AG09319 (cell line): ENCODE measurements at places on chromosomes 6 and 20.

DNA sequence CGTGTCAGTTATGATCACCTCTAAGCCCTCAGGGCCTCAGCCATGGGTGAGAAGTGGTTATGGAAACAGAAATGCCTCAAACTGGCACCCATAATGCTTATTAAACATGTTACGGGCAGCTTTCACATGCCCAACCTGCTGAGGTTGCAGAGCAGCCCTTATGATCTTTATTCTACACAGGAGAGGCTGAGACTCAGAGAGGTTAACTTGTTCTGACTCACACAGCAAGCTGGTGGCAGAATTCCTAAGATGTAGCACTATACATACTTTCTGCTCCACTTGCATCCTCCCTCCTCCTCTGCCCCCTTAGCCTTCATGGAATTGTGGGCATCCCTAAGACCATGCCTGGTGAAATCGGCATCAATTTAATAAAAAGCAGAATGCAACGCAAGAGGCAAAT is 34.7 kb upstream of the IGF2R start:
- no peak for DNase-seq

GRCh38 chr20:53575481-53576194 is 18.0 kb downstream of the ZNF217 start:
- no peak for DNase-seq

DNA sequence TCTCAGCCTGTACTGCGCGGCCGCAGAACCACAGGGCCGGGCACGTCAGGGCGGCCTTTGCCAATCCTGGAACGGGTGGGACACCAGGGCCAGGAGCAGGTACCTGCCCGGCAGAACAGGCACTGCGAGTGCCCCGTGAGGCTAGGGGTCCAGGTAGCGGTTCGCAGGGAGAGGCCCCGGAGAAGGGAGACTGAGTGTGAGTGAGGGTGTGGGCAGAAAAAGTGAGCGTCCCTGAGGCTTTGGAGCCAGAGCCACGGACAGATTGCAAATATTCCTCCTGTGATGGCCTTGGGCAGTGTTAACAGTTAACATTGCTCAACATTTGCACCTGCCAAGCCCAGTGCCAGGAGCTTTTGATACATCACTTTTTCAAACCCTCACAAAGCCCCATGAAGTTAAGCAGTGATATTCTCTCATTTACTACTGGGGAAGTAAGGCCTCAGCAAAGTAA is 491 bp downstream of the GNMT start:
- no peak for DNase-seq

DNA sequence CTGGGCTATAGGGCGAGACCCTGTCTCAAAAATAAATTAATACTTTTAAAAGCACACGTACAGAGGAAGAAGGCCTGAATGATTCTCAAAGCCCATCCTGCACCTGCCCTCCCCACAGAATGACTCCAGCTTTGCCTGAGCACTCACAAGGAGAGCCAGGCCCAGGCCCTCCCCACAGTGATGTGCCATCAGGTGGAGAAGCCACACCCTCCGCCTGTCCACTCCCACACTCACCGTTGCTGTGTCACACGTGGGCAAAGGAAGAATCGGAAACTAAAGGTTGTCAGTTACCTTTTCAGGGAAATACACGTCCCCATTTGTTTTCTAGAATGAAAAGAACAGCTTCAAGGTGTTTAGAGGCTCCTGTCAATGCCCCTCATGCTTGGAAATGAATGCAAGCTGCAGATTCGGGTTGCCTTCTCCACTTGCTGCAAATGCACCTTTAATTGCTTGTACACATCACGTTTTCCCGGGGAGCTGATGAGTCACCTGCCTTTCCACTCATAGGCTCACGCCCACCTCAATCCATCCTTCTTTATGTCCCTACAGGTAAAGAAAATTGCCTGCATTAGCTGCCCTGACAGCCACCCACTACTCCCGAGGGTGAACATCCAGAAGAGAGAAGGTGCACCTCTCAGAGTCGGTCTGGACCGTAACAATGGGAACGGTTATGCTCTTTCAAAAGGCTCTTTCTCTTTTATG is 45.5 kb upstream of the AFDN start:
- no peak for DNase-seq

DNA sequence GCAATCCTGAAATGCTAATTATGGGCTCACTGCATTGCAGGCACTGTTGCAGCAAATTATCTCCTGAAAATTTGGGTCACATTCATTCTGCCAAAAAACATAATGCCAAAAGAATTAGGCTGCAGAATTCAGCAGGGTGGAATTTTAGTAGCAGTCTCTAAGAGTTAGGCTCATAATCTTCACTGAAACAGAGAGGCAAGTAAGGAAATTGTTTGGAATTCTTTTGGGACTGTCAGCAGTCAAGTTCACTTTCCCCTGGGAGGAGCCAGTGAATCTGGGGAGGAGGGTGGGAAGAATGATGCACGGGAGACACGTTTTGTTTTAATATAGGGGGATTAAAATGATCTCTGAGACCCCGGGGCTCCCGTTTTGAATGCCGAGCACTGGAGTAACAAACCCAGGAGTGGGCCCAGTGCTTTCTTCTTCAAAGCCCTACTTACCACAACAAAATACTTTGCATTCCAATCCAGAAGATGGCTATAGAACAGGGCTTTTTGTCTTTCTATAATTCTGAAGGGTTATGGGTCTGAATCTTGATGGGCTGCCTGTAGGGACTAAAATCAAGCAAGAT is 44.7 kb downstream of the SOBP start:
- DNase-seq, result no peak

DNA sequence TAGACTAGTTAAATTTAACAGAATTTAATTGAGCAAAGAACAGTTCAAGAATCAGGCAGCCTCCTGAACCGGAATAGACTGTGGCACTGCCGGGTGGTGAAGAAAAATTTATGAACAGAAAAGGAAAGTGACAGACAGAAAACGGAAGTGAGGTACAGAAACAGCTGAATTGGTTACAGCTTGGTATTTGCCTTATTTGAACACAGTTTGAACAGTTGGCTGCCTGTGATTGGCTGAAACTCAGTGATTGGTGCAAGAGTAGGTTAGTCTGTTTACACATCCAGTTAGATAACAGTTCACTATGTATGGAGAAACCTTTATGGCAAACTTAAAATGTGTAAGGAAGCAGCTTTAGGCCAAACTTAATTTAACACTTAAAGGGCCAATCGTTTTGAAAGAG is 116.0 kb upstream of the CITED2 start:
- no peak for DNase-seq

GRCh38 chr6:117477988-117478852 is 4.3 kb upstream of the DCBLD1 start:
- no peak for DNase-seq

GRCh38 chr6:63806573-63806913 is 170.9 kb downstream of the PHF3 start:
- no peak for DNase-seq

- no peak for DNase-seq
These were observed 144.1 kb downstream of the MRPL14 start for GRCh38 chr6:43983191-43983590.

GRCh38 chr20:23315099-23315498 is 35.5 kb upstream of the NXT1 start:
- DNase-seq, result no peak

DNA sequence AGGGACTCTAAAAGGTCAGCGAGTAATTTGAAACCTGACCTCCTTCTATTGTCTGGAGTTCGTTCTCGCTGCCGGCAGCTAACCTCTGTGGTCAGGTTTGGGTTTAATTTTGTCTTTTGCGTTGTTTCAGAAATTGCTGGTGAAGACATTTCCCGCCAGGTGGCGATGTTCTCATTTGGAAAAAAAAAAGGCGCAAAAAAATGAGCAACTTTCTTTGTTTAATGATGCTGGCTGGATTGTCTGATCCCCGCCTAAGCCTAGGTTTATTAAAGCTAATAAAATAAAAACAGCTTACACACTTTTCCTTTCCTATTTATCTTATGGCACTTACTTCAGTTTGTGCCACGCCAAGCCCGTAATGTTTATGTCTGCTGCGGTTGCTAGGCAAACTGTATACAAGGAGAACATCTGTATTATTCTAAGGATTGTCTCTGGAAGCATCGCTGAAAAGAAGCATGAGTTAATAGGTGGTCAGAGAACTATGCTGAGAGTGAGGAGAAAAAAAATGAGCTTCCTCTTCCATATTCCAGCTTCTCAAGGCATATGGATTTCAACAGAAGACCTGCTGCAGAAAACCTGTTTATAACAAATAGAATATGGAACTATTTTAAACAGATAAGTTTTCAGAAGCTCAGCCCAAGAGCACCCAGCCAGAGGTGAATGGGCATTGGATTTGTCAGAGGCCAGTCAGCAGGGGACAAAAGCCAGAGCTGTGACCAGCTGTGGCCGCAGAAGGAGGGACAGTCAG is 205.7 kb downstream of the DOK5 start:
- DNase-seq, result no peak

- no peak for DNase-seq
These were observed 43.8 kb downstream of the BMP6 start for GRCh38 chr6:7769702-7770101.

- no peak for DNase-seq
These were observed 81.2 kb downstream of the EZR start for GRCh38 chr6:158737710-158738615.

DNA sequence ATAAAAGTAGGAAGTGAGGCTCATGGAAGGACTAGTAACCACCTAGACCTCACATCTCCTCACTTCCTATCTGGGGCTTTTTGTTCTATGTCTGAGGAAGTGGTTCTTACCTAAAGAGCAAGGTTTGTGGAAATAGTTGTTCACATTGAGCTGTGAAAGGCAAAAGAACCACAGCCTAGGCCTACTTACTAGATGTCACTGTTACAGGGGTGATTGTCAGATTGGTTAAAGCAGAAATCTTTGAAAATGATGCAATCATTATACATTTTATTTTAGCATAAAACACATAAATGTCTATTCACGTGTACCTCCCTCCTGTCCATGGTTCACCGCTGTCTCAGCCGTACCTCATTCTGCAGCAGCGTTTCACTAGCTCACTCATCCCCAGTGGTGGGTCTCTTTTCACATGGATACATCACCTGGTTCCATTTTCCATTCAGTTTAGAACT is 268.8 kb downstream of the TMEM242 start:
- no peak for DNase-seq

DNA sequence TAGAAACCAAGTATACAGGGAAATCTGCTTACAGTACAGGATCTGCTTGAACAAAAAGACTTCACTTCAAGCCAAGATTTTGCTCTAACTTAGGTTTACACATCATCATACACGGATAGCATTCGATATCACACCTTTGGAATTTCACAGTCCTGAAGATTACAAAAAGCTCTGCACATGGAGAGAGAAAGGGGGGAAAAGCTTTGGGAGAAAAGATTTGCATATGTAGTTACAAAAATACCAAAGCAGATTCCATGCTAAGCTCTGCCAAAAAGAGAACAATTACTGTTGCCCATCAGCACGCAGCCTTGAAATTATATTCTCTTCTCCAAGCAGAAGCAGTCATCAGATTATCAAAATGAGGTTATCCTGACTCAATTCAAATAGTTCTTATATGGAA is 62.0 kb downstream of the HIVEP2 start:
- DNase-seq, result no peak

- DNase-seq, result no peak
These were observed 11.0 kb downstream of the ROS1 start for GRCh38 chr6:117414770-117415169.

GRCh38 chr6:18371656-18372055 is 15.5 kb upstream of the RNF144B start:
- DNase-seq, result no peak

GRCh38 chr20:62726276-62726675 is 17.6 kb downstream of the NTSR1 start:
- no peak for DNase-seq

- DNase-seq, result no peak
These were observed 829 bp upstream of the NOTCH4 start for GRCh38 chr6:32224696-32225095.

DNA sequence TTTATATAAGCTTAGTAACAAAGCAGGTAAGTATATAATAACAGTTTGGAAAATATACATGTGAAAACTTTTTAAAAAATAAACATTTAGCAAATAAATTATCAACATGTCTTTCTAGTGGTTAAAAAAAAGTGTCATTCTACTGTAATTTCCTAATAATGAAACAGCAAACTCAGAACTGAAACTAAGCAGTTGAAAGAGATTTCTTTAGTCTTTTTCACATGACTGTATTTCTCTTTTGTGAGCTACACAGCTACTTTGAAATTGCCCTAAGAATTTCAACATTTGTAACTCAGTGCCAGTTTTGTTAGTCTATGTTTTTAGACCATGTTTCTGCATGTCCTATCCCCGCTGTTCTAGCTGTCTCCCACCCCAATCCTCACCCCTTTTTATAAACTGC is 28.4 kb upstream of the SDHAF4 start:
- DNase-seq, result no peak

- no peak for DNase-seq
These were observed 165.4 kb upstream of the GMDS start for GRCh38 chr6:2410656-2411380.

- DNase-seq, result no peak
These were observed 144.6 kb downstream of the UST start for GRCh38 chr6:148891405-148891783.

DNA sequence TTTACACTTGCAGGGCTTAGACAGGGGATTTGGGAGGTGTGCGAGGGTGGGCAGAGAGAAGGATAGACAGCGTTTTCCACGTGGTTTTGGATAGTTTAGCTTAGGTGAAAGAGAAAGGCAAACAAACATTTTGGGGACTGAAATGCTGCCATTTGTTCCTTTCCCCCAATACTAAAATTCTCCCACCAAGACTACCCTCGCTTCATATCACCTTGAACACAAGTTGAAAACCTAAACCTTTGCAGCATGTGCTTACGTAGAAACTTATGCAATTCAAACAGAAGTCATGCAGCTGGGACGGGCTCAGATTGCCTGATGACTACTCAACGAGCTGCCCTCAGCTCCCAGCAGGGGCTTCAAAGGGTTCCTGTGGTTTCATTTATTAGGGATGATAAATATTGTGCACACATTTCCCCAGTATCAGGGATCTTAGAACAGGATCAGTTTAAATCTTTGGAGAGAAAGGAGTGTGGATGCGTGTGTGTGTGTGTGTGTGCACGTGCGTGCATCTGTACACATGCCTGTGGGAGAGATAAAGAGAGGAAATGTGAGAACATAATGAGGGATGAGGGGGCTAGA is 77.3 kb downstream of the SLC22A23 start:
- DNase-seq, result no peak

DNA sequence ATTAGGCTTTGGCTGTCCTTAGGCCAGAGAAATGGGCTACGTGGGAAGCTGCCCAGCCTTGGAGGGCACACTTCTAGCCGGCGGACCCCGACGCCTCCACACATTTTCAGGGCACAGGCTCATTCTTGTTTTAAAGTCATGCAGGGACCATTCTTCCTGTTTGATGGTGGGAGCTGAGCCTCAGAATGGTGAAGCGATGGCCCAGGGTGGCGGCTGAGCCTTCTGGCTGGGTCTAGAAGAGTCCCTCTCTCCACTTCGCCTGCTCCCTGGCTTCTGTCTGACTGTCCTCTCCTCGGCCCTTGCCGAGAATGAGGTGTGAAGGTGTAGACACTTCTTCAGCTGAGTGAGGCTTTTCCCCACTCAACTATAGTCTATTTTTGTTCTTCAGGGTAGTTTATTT is 114.4 kb downstream of the SULF2 start:
- no peak for DNase-seq

DNA sequence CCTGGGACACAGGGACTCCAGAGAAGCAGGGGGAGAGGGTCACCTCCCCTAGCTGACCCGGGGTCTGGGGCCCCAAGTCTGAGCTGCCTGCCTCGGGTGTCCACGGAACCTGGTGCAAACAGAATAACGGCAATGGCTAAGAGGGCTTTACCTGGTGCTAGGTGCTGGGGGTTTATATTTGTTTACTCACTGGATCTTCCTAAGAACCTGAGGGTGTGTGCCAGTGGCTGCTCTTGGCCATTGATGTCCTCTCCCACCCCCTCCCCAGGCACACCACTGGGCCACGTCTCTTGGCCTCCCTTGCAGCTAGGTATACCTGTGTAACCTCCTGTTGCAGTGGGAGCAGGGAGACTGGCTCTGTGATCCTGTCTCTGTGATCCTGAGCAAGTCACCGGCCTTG is 157.9 kb upstream of the MLN start:
- DNase-seq, result no peak
